ENCODE measurements at places on chromosomes 6 and 20.

GRCh38 chr6:45031601-45032000 is 296.5 kb upstream of the RUNX2 start:
- no peak for DNase-seq

DNA sequence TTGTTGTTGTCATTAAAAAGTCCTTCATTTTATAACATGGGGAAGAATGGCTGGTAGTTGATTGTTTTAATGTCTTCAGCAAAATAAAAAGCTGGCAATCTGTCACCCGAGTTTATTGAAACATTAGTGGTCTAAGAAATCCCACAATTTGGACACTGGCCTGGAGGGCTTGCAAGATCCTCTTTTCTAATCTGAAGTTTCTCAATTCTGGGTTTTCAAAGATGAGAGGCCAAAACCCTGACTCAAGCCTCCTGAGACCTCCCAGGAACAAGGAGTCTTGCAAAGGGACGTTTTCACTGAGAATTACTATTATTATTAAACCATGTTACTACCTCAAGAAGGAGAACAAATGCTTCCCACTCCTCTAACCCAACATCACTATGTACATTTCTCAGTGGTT is 19.5 kb downstream of the MAP1LC3A start:
- DNase-seq, result peak; percentile 39

DNA sequence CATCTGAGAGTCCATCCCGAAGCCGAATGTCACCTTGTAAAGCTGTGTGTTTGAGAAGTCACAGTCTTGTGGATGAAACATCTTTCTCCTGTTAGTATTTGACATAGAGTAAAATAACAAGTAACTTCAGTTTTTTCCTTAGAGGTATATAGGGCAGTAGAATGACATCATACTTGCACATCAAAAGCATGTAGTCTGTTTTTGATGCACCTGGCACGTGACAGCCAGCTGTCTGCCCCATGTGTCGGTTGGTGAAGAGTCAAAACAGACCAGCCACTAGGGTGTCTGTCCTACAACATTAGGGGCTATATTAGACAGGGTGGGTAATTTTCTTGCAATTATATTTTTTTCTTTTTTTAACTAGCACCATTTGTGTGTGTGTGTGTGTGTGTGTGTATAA is 70.2 kb downstream of the SNX9 start:
- no peak for DNase-seq

DNA sequence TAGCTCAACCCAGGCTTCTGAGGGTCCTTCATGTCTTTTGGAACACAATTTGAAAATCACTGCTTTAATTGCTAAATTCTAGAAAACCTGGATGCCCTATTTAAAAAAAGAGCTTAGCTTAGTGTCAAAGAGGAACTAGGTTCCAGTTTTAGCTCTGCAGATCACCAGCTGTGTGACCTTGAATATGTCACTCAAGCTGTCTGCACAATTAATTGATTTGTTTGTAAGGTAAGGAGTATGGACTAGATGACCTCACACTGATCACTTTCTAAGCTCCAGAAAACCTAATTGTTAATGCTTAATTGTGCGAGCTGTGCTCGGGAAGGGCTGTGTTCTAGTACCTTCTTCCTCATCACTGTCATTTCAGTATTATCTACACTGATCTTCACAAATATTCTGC is 26.2 kb downstream of the UTRN start:
- DNase-seq, result no peak

DNA sequence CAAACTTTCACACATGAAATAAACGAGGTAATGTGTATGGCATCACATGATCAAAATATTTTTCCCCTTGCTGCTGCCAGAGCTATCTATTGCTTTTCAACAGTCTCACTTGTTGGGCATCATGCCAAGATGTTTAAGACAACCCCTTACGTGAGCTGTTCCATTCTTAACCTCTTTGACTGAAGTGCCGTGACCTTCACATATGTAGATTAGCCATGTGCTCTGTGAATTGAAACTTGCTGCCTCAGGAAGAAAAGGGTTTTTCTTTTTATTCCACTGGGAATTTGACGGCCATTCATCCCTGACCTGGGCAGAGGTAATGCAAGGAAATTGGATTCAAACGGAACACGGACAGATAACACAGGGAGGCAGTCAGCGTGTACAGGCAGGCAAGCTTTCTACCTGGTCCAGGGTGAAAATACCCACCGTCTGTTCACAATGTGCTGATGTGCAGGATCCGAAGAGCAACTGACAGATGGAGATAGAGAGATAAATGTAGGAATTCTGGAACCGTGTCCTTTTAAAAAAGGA is 14.2 kb downstream of the ARID1B start:
- DNase-seq, result peak; percentile 31

DNA sequence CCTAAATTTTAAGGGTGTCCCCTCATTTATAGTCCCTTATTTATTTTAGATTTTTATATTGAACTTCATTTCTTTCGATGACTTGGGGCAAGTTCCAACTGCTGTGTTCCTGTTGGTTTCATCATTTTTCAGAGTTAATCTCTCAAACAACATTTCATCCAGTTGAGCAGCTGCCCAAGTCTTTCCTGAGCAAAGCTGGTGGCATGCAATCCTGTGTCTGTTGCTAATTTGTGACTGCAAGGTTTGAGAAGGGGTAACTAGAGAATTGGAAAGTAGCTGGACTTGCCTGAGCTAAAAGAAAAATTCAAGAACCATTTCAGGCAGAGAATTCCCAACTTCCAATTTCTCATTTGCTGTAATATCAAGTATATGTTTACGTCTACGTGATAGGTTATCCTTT is 881.5 kb upstream of the SLC35B3 start:
- DNase-seq, result peak; percentile 8
